ENCODE measurements at places on chromosomes 1 and 21. TPM values are rescaled to one million over a fixed set of nuclear protein-coding genes. Genes with fewer than 3 reads are reported as not detected.

The OVAAL gene
- total RNA-seq = not detected

The C1orf122 gene
- 42.1 TPM for total RNA-seq

The DIP2A gene
- 24.3 TPM for total RNA-seq

The IL20 gene
- total RNA-seq = not detected

The AADACL4 gene
- not detected for total RNA-seq

Measured in posterior vena cava (tissue), 2 donors.